NCI-H1092 treated with DMSO at 0.1 percent for 48 hours (cell line): ENCODE measurements at places on chromosomes 6 and 20.

DNA sequence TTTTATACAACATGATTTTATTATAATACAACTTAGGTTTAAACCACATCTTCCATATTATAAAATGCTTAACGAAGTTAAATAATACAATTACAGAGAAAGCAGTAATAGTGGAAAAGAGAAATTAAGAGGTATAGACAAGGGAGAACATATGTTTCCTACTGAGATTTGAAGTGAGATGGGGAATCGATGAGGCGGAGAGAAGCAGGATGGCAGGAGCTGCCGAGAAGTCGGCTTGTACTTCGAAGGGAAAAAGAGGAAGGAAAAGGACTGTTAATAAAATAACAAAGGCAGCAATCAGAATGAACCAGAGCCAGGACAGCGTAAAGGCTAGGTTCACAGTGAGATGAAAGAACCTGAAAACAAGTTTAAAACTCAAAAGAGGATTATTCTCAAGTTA, 15.4 kb downstream of the FBXL4 start:
- DNase-seq, result peak; percentile 36

DNA sequence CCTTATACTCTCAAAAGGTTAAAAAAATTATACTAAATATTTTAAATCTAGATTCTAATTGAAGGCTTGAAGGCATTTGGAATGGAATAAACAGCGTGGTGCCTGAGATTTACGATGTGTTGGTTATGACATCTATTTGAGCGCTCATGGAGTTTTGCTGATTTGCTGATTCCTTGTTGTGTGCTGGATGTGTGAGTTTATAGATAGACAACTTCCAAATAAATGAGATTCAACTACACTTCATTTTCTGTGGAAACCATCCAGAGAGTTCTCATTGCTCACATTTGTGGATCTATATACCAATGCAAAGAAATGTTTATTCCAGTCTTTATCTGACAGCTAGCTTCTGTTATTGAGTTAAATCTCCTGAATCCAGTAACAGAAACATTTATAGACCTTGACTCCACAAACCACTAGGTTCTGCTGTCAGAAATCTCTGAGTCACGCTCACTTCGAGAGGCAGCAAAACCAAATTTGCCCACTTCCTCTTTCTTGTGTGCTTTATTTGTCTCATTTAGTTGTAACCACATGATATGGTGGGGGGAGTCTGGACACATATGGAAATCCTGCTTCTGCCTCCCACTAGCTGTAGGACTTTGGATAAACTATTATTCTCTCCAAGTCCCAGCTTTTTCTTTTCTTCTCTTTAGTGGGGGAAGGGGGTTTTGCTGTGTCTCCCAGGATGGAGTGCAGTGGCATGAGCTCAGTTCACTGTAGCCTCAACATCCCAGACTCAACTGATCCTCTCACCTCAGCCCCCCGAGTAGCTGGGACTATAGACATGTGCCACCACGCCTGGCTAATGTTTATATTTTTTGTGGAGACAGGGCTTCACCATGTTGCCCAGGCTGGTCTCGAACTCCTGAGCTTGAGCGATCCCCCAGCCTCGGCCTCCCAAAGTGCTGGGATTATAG, 54.5 kb downstream of the IPCEF1 start:
- DNase-seq, result no peak

DNA sequence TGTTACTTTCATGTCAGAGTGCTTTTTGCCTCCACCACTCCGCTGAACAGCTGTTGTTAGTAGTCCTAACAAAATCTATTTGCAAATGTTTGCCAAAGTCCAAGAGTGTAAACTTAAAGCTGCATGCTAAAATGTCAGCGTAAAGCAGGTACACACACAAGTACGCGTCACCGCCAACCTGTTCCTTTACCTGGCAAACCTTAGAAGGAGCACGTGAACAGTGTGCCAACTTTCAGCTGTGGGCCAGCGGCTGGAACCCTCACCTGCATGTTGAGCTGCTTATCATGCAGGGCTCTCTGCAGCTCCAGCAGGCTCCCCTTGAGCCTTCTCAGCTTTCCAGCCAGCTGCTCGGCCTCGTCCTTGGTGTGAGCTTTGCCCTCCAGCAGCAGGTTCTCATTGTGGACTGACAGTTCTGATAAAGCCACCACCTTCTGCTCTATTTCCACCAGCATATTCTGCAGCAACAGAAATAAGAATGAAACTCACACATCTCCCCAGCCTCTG, 359.3 kb downstream of the SYNE1 start:
- peak; percentile 57 for DNase-seq

- DNase-seq, result no peak
Measured at GRCh38 chr20:34468951-34469350, 47.3 kb upstream of the DYNLRB1 start.

GRCh38 chr6:167005350-167006159, 6.4 kb downstream of the CEP43 start:
- no peak for DNase-seq

- DNase-seq, result no peak
Measured at GRCh38 chr6:119147101-119148053, 68.9 kb upstream of the FAM184A start.

DNA sequence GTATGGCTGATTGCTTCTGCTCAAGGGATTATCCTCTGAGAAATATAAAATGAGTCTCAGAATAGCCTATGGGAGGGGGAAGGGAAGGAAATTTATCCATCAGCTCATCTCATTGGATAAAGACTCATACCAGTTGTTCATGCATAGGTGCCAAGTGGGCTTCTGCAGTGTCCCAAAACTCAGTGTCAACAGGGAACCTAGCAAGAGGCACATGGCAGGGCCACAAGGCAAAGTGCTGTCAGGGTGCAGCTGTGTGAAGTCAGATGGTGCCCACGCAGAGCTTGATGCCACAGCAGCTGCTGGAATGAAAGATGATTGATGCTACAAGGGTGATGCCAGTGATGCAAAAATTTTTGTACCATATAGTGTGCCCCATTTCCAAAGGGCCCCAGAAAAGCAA, 3.2 kb upstream of the CHD6 start:
- DNase-seq, result no peak

DNA sequence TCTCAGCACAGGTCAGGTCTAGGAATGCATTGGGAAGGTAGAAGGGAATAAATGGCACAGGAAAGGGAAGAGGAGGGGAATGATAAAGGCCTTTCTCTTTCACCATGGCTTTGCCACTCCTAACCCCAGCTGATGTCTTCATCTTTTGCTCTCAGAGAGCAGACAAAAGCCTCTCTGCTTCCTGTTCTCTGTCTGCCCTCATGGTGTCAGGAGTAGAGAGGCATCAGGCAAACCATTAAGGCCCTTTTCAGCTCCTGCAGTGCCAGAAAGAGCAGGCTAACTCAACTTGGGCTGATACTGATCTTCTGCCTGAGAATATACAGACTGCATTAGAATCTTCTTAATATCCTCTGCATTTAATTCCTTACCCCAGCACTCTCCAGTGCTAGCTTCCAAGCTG, 48.0 kb upstream of the STXBP5 start:
- DNase-seq, result no peak

DNA sequence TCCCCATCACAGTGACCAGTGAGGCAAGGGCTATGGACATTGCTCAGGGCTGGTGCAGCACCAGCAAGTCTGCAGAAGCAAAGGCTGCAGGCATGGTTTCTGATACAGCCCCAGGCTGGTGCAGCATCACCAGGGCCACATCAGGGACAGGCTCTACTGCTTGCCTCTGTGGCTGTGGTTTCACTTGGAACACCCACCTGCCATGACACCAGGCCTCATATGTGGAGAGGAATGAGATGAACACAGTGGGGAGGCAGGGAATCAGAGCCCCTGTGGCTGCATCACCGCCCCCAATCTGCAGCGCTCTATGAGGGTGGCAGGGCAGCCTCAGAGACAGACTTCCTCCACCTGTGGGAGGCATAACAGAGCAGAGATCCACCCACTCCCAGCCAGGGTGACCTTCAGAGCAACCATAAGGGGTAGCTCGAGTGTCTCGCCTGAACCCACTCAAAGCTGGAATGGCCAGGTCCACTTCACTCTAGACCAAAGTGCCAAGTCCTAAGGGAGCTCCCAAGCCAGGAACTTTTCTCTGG, 7.9 kb downstream of the RING1 start:
- DNase-seq, result no peak

DNA sequence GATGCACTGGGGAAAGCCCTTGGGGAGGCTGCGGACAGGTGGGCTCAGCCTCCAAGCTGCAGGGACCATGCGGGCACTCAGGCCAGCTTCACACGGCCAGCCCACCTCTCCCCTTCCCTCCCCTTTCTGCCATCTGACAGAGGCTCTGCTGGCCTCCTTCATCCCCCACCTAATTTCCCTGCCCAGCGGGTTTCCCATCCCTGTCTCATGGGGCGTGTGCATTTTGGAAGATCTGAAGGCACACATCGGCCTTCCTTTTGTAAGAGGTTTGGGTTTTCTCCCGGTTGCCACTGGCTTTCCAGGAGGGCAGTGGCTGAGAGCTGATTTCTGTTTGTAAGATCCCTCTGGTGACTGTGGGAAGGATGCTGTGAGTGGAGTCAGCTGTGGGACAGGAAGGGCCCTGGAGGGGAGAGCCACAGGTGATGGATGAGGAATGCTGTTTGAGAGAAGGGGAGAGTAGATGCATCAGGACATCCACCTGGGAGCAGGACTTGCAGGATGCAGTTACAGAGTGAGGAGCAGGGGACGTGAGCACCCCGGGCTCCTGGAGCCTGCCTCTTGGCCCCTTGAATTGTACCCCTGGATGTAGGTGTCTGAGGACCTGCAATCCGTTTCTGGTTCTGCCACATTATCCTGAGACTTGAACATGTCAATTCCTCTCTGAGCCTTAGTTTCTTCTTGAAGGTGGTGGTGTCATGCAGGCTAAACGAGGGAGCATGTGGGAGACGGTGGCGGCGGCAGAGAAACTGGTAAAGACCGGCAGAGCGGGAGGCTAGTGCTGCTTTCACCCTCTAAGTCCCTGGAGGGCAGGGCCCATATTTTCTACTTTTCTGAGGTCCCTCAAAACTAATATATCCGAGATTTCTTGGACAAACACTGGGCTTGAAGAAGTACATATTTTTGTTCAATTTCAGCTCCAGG, 5.9 kb upstream of the TUBB1 start:
- no peak for DNase-seq
